ENCODE measurements at places on chromosomes 11 and 22.
A peak's percentile ranks its signal among the peaks of the same experiment; 100 is the strongest.

DNA sequence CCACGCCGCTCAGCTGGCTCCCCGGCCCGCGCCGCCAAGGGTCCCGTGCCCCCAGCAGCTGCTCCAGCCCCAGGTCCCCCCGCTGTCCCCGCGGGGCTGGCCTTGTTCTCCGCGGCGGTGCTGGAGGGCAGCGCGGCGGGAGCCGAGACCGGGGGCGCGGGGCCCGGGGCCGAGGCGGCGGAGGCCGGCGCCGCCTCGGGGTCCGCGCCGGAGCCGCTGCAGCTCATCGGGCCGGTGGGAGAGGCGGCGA lies 128 bp downstream of the TAF10 start:
- no peak for DNase-seq

GRCh38 chr11:72588421-72589410 lies 85.5 kb downstream of the PDE2A start:
- no peak for DNase-seq

DNA sequence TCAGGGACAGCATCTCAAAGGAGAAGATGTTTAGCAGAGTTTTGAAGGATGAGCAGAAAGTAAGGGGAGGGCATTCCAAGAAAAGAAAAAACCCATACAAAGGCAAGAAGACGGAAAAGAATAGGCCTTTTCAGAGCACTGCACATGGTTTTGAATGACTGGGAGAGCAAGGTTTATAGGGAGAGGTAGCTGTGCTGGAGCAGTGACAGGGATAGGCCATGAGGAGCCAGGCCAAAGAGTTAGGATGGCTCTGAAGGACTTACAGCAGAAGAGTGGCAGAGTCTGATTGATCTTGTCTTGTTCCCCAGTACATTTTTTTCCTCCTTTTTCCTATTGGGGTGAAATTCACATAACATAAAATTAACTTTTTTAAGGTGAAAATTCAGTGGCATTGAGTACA lies 55.8 kb upstream of the PAK1 start:
- no peak for DNase-seq

- no peak for DNase-seq
Measured at GRCh38 chr11:70333261-70333660, 62.8 kb downstream of the PPFIA1 start.

DNA sequence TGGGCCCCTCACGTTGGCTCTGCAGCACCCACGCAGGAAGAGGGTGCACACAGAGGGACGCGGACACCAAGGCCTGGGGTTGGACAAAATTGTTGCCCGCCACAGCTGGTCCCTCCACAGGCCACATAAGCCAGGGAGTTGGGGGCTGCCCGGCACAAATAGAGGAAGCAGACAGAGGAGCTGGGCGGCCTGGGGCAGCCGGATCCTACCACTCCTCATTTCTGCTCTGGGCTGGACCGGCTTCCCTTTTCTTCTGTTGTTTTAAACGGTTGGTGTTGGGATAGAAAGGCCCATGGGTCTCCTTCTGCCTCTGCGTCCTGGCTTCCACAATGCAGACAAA lies 36.4 kb upstream of the LINC01488 start:
- no peak for DNase-seq

GRCh38 chr11:68066742-68067141 lies 27.9 kb downstream of the TCIRG1 start:
- no peak for DNase-seq

- no peak for DNase-seq
Measured at GRCh38 chr22:35258191-35258988, 1.1 kb downstream of the HMGXB4 start.

GRCh38 chr11:11963842-11964773 lies 44.3 kb downstream of the DKK3 start:
- DNase-seq, result no peak

DNA sequence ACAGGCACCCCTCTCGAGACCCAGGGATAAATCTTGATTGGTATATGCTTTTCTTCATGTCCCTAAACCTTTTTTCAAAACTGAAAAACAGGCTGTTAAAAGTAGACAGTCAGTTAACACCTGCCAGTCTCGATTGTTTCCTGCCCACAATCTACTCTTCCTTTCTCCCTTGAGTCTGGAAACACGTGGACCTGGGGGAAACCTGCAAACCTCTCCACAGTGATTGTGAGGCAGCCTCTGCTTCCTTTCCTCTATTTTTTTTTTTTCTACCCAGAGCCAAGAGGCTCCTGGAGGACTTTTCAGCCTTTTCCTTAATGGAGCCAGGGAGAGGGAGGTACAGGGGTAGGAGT lies 69.4 kb upstream of the CLMP start:
- DNase-seq, result no peak

DNA sequence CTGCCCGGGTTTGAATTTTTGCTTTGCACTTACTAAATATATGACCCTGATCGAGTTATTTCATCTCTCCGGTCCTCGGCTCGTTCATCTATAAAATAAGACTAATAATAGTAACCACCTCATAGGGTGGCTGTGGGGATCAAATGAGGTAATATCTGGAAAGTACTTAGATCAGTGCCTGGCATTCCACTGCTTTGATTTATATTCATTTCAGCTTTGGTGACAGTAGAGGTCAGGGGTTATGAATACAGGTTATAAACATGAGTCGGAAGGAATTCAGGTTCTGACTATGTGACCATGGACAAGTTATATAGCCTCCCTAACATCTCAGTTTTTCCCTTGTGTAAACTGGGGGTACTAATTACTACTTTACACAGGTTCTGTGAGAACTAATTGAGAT lies 2.9 kb upstream of the TEAD1 start:
- DNase-seq, result no peak

GRCh38 chr11:124873951-124874350 lies 8.7 kb downstream of the ROBO3 start:
- no peak for DNase-seq

GRCh38 chr11:114295676-114296604 lies at the start of gene NNMT:
NNMT (plus strand) TSS chr11:114296399; CDS start chr11:114296557, 158 bp downstream.
- no peak for DNase-seq

GRCh38 chr11:110856996-110857812 lies 145.0 kb upstream of the ARHGAP20 start:
- DNase-seq, result no peak

- DNase-seq, result no peak
Measured at GRCh38 chr11:128477278-128477677, 110.1 kb downstream of the ETS1 start.

DNA sequence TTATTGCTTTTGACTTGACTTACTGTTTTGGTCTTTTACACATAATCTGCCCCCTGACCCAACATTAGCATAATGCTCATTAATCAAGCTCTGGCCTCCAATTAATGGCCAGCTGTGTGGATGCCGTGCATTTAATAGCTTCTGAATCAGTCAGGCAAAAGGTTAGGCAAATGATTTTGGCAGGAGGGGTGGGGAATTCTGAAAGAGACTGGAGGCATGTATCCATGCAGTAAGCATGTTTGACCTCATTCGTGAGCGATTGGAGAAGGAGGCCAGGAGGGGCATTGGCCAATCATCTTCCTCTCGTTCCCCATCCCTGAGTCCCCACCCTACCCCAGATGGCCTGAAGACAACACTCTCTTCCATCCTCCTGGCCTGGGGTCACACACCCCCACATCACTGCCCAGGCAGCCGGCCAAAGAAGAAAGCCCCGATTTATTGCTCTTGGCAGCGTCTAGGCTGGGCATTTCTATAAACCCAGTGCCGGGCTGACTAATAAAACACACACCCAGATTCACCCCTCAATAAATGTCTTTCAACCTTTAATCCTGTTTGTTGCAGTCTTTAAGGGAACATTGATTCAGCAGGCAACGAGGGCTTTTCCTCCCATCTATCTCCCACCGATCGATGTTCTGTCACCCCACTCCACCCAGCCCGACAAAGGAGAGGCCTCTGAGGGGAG lies 150.0 kb downstream of the OPCML start:
- DNase-seq, result no peak

DNA sequence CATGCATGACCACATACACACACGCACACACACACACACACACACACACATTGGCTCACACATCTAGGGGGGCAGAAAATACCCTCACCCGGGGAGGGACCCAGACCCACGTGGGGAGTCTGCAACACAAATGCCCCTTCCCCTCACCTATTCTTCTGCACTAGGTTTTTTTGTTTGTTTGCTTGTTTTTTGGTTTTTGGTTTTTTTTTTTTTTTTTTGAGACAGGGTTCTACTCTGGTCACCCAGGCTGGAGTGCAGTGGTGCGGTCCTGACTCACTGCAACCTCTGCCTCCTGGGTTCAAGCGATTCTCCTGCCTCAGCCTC lies 28.4 kb downstream of the WEE1 start:
- DNase-seq, result no peak

GRCh38 chr22:17957693-17958092 lies 66.7 kb downstream of the MICAL3 start:
- no peak for DNase-seq

DNA sequence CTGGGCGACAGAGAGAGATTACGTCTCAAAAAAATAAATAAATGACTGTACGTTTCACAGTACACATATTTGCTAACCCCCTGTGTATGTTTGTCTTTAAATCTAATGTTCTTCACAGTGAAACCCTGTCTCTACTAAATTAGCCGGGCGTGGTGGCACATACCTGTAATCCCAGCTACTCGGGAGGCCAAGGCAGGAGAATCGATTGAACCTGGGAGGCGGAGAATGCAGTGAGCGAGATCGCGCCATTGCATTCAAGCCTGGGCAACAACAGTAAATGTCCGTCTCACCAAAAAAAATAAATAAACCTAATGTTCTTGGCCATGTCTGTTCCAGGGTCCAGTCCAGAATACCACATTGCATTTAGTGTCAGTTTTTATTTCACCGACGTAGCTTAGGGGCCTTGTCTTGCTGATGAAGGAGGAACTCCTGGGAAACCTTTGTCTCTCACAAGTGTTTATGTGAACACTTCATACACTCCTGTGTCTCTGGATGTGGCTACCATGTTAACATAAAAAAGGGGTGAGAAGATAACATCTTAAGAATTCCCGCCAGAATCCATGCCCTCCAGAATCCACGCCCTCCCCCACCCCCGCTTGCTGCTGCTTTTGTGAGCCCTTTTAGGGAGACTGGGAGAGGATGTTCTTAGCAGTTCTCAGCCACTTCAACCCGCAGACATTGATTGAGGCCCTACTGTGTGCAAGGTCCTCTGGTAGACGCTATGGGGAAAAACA lies 5.0 kb upstream of the SERHL2 start:
- no peak for DNase-seq

DNA sequence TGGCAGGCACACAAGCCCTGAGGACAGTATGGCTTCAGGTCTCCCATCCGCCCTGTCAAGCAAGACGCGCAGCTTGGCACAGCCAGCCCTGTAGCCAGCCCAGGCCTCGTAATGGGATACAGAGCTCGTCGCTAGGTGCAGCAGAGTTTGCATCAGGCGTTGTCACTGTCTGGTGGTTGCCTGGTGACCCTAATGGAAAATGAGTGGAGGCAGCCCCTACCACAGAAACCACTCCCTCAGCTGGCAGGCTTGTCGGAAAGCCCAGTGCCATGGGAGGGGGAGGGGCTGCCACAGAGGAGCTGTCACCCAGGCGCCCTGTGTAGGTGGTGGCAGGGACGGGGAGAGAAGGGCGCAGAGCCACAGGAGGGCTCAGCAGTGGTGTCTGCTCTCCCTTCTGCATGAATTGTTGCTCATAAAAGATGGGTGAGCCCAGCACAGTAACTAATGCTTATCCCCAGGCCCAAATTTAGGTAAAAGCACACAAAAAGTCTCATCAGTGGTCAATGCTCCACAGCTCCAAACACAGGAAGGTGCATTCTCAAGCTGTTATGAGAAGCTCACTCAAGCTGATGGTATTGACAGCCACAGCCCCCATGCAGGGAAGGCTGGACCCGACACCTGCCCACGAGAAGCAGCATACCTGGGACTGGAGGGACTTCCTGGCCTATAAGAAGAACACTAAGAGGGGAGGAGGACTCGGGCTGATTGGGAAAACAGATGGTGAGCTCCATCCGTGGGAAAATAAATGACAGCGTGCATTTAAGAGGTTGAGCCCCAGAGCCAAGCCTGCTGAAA lies 164.6 kb downstream of the ETS1 start:
- peak; percentile 93 for DNase-seq

DNA sequence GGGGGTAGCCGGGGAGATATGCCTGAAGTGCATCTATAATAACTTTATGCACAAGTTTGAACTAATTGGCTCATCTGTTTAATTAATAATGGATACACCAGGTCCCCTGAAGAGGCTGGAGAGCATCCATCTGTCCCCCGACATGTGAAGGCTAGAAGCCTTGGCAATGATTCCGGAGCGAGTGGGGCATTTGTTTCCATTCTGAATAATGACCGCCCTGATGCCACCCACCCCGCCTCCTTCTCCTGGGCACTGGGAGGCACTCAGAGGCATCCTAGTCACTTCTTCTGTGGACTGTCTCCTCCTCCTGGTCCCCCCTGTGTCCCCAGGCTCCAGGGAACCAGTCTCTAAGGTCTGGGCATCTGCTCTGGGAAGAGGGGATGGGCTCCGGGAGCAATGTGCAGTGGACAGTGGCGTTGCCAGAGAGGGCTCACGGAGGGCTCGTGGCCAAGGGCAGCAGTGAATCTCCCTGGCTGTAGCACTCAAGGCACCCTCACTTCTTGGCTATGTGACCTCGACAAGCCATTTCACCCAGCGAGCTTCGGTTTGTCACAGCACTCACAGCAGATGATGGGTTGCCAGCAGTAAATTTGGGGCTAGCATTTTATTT lies 64.7 kb downstream of the TSPAN18 start:
- no peak for DNase-seq

GRCh38 chr11:7449841-7450214 lies 35.5 kb upstream of the OLFML1 start:
- DNase-seq, result no peak

GRCh38 chr11:870127-870413 lies 27.4 kb downstream of the TSPAN4 start:
- no peak for DNase-seq

DNA sequence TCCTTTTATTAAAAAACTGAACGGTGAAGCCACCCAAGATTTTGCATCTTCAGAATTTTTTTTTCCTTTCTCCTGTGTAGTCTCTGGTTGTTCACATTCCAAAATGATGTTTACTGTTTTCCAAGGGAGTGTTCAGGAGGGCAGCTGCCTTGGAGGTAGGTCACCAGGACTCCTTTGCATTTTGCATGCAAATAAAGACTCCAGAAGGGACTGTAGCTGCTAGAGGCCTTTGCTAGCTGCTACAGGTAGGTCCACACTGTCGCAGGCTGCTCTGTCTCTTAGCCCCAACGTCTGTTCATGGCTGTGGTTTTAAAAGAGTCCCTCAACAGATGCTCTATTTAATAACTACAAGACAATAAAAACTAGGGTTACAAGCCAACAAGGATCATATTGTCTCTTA lies 11.4 kb downstream of the CTSC start:
- no peak for DNase-seq

GRCh38 chr11:123478352-123478987 lies 48.4 kb downstream of the GRAMD1B start:
- no peak for DNase-seq
